ENCODE measurements at places on chromosomes 13 and 19.

GRCh38 chr13:77776704-77777103 is 79.2 kb downstream of the SLAIN1 start:
- H3K4me3 ChIP-seq, result no peak overlapping the region
- peaks cover 12% of the 10 kb centered on the region for H3K4me1 ChIP-seq
- DNase-seq, result no peak
- peaks cover 11% of the 10 kb centered on the region for H3K27me3 ChIP-seq
- H3K36me3 ChIP-seq, result peaks cover 9% of the 10 kb centered on the region
- no peak overlapping the region for H3K27ac ChIP-seq

GRCh38 chr19:30564551-30565011 is 192.4 kb downstream of the ZNF536 start:
- H3K27me3 ChIP-seq, result no peaks in the 10 kb centered on the region
- no peaks in the 10 kb centered on the region for H3K36me3 ChIP-seq
- no peaks in the 10 kb centered on the region for H3K4me1 ChIP-seq
- no peak for DNase-seq
- no peak overlapping the region for H3K4me3 ChIP-seq

- no peaks in the 10 kb centered on the region for H3K27me3 ChIP-seq
- peaks cover 60% of the 10 kb centered on the region for H3K4me1 ChIP-seq
- H3K27ac ChIP-seq, result peak overlapping the region; percentile 99
Observed at GRCh38 chr19:42216653-42217519, 591 bp downstream of the DEDD2 start.

- peaks cover 3% of the 10 kb centered on the region for H3K27me3 ChIP-seq
- no peak overlapping the region for H3K27ac ChIP-seq
- H3K4me3 ChIP-seq, result no peak overlapping the region
- no peaks in the 10 kb centered on the region for H3K4me1 ChIP-seq
- no peaks in the 10 kb centered on the region for H3K36me3 ChIP-seq
- no peak for DNase-seq
Observed at GRCh38 chr19:7692417-7693088, 9.4 kb downstream of the FCER2 start.

GRCh38 chr13:51921790-51922740 is 60.3 kb downstream of the CCDC70 start:
- no peak for DNase-seq
- H3K27me3 ChIP-seq, result peaks cover 7% of the 10 kb centered on the region
- peaks cover 5% of the 10 kb centered on the region for H3K36me3 ChIP-seq
- H3K4me1 ChIP-seq, result peaks cover 38% of the 10 kb centered on the region

Measured in T-helper 17 cell (primary cell).